ENCODE measurements at places on chromosomes 6 and 20.
A peak's percentile ranks its signal among the peaks of the same experiment; 100 is the strongest.

DNA sequence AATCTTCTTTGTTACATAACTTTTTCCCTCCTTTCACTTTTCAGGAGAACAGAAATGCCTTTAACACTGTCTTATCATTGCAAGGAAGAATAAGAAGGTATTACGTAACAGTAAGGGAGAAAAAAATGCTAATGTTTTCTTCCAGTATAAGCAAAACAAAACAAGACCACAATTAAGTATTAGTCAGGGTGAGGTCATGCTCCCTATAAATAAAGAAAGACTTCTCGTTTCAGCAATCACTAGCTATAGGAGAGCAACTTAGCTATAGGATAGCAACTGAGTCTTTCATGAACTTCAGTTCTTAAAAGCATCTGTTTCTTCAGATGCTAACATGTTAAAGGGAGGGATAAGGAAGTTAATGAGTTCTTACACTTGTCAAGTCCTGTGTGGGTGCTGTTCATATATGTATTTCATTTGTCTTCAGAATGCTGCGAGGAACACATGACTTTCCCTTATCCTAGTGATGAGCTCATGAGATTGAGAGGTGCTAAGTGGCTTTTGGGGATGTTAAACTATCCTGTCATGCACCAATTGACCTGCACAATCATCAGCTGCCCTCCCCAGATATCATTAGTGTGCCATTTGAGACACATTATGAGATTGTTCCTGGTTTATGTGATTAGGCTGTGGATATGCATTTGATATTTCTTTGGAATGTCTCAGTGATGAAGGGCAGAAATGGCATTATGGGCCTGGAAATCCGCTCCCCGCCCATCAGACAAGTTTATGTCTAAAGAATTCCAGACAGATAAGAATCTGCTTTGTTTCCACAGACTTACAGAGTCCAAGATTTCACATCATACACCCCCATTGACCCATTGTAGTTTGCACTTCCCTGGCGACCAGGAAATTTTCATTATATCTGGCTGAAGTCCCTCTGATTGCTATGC, 37.5 kb downstream of the LAMA4 start:
- DNase-seq: peak; percentile 81

GRCh38 chr20:59069026-59069425, 26.4 kb upstream of the PRELID3B start:
- peak; percentile 33 for DNase-seq

- no peak for DNase-seq
These were observed 205.4 kb upstream of the RNF24 start for GRCh38 chr20:4220756-4221155.

DNA sequence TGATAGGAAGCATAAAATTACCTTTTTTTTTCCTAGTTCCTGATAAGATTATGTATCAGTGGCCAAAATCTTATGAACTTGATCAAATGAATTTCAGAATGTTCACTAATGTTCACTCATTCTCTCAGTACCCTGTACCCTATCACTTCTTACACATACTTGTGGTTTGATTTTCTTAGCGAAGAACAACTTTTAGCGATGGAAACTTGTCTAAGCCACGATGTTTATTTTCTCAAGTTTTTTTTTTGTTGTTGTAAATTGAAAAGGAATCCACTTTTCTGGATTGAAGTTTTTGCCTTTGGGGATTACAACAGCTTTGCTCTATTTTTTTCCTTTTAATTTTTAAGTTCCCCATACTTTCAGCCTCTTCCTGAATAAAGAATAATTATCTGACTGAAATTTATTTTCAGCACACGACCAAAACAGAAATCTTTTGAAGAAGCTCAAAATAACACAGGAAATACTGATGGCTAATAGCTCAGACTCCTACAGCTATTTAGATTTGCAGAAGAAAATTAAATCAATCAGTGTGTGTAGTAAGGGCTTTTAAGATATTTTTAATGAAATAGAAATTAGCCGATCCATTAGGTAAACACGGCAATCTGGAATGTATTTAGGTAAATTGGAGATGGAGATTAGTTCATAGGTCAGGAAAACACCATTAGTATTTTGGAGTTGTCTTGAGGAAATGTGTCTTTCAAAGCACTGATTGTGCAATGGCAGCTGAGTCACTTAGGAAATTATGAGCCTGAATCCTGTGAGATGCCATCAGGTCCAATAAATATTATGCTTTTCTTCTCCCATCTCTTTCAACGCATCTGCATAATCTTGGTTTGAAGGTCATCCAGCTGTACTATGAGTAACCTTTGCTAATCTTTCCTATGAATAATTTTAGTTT, 217.5 kb downstream of the GJA1 start:
- peak; percentile 85 for DNase-seq

- no peak for DNase-seq
These were observed 621.0 kb downstream of the PKHD1 start for GRCh38 chr6:51466427-51466826.

GRCh38 chr20:32971703-32972161, 32.5 kb downstream of the SUN5 start:
- DNase-seq: no peak

- DNase-seq: no peak
These were observed 2.8 kb upstream of the MC3R start for GRCh38 chr20:56245761-56246160.

DNA sequence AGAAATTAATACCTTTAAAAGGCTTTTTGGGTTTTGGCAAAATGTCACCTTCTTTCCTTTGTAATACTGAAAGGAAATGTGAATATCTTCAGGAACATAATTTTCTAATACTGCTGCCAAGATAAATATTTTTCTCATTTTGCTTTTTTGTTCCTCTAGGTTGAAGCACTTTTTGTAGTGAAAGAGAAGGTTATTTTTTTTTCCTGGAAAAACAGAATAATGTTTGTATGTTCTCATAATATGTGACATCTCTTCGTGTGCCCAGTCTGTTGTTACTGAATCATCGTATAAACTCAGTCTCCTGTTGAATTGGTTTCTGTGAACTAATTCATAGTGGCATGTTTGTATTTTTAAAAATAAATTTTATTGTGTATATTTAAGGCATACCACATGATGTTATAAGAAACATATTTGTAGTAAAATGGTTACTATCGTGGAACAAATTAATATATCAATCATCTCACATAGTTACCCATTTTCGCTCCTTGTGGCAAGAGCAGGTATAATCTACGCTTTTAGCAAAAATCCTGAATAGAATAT, 74.4 kb downstream of the SH3BGRL2 start:
- no peak for DNase-seq

GRCh38 chr6:157403686-157404051, 22.7 kb downstream of the ZDHHC14 start:
- no peak for DNase-seq

- DNase-seq: no peak
These were observed 11.3 kb downstream of the FKBP5 start for GRCh38 chr6:35677456-35677855.

DNA sequence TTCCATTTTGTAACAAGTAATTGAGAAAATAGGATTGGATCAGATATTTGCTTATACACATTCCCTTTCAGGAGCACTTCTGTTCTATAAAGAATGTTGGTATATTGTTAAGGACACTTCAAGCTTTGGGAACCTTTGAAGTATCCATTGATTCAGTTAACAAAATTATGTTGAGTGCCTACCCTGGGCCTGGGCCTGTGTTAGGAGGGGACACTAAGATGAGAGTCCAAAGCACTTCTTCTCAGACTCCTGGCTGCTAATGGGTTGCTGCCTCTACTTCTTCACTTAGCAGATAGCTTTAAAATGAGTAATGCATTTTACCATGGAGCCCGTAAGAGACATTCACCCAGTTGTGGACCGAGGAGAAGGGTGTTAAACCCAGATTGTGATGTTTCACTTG, 40.3 kb downstream of the PTPN1 start:
- DNase-seq: no peak

DNA sequence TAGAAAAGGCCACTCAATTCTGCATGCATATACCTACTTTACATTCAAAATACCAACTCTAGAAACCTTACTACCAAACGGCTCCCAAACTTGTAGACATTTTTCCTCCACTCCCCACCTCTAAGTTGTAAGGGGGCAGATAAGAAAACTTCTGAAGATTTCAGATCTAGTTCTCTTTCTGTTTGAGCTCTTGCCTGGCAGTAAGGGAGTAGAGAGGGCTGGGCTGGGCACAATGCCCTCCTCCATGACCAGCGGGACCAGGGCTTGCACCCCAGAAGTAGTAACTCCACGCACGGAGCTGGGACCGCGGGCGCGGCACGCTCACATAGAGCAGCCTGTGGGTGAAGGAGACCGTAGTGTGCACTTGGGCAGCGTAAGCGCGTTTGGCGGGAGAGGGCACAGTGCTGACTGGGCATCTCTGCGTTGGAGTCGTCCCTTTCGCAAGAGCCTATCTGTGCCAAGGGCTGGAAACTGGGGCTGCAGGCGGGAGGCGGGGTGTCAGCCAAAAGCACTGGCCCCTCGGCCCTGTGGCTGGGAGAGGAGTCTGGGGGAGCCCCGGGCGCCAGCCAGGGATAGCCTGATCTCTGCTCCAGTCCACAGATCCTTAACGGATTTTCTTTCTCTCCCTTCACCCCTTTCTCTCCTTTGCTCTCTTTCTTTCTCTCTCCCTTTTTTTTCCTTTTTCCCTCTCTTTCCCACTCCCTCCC, 32.4 kb downstream of the PHACTR1 start:
- DNase-seq: peak; percentile 5

GRCh38 chr6:39074486-39074885, 25.9 kb downstream of the GLP1R start:
- DNase-seq: no peak

- no peak for DNase-seq
These were observed 427.3 kb upstream of the FLRT3 start for GRCh38 chr20:14764511-14765369.

GRCh38 chr6:109508166-109508860, 25.3 kb upstream of the ZBTB24 start:
- peak; percentile 33 for DNase-seq

DNA sequence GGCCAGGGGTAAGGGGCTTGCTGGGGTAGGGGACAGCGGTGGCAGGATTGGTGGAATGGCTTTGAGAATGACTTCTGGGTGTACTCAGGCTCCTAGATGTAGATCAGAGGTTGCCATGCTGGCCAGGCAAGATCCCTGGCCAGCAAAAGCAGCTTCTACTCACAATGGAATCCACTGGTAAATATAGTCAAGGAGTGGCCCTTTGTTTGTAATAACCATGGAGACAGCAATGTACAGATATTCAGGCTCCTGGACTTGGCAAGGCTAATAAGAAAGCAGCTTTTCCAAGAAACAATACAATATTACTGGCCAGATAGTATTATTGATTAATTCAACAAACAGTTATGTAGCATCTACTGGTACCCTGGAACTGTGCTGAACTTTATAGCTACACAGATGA, 37.9 kb downstream of the CDH26 start:
- no peak for DNase-seq

- no peak for DNase-seq
These were observed 75.9 kb downstream of the PREX1 start for GRCh38 chr20:48751871-48752270.

GRCh38 chr6:50822078-50822476, 3.4 kb downstream of the TFAP2B start:
- DNase-seq: peak; percentile 2

Measured in suppressor macrophage treated with lipopolysaccharide for 1 hour (primary cell).